ENCODE measurements at places on chromosomes 4 and X. TPM values are rescaled to one million over a fixed set of nuclear protein-coding genes. Genes with fewer than 3 reads are reported as not detected.

- ATAC-seq = no peak
Observed at GRCh38 chrX:9495496-9495895, 30.6 kb downstream of the TBL1X start.

The IL2 gene
- total RNA-seq = not detected

DNA sequence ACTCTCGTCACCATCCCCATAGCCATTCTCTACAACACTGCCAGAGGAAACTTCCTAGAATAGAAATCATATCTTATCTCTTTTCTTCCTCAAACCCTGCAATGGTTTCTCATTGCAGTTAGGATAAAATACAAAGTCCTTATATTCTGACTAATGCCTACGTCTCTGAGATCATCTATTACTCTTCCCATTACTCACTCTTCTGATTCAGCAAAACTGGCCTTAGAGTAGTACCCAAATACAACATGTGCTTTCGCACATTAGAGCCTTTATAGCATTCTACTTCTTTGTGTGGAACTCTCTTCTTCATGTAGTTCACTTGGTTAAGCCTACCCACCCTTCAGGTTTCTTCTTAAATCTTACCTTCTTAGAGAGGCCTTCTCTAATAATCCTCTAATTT is 28.0 kb downstream of the LHFPL1 start:
- no peak for ATAC-seq

GRCh38 chrX:55640854-55641253 is 17.7 kb downstream of the FOXR2 start:
- no peak for ATAC-seq

All from motor neuron (in vitro differentiated cells).